ENCODE measurements at places on chromosomes 1 and 21.

DNA sequence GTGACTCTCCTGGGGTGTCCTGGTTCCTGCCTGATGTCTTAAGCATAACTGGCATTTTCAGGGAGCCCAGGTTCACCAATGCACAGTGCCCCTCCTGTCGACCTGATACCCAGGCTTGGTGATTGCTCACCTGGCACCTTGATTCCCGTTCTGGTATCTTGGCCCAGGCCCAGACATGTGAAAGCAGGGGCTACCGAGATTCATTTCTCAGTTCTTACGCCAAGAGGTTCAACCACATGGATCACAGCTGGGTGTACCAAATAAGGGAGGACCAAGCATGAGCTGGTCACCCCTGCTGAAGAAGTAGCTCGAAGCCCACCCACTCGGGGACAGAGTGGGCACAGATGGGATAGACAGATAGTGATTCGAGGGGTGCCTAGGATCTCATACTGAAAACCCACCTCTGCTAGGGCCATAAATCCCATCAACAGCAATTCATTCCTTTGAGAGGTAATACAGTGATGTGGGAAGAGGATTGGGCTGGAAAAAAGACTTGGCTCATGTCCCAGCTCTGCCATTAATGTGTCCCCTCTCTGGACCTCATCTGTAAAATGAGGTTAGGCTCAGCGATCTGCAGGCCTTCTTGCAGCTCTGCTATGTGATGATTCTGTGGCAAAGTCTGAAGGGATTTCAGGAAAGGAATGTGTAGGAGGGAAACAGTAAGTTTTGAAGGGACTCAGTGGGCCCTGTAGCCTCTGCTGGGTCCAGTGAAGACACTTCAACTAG is 2.7 kb downstream of the EPHX1 start:
- peak; percentile 25 for DNase-seq

DNA sequence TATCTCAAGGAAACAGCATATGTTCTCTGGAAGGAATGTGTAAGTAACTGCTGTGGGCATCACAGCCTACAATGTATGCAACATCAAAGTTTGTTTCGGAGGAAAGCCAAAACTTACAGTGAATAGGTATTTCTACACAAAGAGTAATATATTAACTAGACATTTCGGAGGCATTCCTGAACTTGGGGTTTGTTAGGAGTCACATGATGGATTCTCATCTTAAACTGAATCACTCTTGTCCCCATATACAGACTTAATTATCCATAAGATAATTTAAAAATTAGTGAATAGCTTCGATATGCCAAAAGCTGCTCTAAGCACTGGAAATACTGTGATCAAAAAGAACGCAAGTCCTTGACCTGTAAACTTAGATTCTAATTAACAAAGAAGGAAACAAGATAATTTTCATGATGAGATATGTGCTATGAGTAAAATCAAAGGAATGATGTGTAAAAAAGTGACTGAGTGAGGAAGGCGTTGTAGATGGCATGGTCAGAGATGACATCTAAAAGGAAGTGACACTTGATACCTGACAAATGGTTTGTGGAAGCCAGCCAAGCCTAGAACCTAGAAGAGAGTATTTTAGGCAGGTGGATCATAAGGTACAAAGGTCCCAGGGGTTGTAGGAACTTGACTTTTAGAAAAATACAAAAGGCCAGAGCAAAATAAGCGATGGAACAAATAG is 273.1 kb downstream of the MRPL39 start:
- no peak for DNase-seq

DNA sequence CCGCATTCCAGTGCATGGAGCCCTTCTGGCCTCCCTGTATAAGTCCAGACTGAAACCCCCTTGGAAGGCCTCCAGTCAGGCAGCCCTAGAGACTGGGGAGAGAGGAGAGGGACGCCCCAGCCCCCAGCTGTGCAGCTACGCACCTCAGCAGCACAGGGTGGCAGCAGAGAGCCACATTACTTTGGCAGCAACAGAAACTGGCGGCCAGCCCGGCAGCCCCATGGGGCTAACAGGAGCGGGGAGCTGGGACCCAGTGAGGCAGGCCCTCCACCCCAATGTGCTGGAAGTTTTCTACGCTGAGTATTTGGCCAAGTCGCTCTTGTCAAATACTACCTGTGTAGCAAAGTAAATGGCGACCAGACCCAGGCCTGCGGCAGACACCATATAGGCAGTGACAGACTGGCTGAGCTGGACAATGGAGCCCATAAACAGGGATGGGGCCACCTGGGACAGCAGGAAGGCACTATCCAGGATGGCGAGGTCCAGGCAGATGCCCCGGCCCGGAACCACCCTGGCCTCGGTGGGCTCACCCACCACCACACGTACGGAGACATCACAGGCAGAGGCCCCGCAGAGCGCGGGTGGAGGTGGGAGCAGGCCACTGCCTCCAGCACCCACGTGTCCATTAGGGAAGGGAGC is 21.2 kb downstream of the SLC45A3 start:
- peak; percentile 40 for DNase-seq

GRCh38 chr1:44776730-44777068 is 1.4 kb downstream of the RPS8 start:
- DNase-seq = no peak

- DNase-seq = no peak
These were observed 87.1 kb downstream of the SLC5A9 start for GRCh38 chr1:48309564-48310082.

- no peak for DNase-seq
These were observed 60.3 kb downstream of the GALNT2 start for GRCh38 chr1:230127105-230128054.

DNA sequence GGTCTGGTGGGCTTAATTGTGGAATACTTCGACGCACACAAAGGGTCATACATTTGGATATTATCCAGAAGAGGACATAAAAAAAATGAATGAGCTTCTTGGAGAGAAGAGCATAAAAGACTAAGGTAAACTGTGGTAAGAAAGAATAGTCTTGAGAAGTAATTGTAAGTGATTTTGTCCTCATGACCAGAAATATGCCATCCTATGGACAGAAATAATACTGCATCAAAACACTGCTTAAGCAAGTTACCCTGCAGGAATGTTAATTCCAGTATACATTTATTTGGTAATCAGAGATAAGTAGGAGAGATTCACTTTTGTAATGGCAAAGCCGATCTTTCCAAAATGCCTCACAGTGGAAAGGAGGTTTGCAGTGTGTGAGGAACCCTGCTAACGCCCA is 111.9 kb downstream of the NRIP1 start:
- DNase-seq = no peak

GRCh38 chr1:35899941-35900340 is 16.9 kb downstream of the AGO1 start:
- DNase-seq = no peak

DNA sequence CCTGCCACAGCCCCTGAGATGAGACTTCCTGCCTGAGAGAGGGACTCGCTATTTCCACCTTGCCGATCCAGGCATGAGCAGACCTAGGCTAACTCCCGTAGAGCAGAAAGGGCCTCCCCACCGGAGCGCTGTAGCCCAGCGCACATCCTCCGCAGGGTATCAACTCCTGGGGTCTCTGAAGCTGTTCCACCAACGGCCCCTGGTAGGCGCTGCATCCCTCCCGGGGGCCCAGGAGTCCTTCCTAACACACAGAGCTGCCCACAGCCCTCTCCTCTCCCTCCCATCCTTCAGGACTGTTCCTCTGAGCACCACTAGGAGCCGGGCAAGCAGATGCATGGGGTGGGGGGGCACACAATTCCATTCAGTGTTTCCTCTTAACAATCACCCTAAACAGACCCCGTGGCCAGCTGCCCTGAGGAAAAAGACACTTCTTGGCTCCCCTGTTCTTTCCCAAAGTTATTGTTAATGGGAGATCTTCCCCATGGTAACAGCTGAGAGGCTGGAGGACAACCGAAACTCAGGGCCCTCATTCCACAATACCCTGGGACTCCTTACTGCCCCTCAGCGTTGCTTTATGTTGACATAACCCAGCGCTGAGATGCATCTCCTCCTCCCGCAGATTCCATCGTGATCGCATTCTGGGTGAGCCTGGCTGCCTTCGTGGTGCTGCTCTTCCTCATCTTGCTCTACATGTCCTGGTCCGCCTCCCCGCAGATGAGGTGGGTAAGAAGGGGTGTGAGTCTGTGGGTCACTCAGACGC is 7.5 kb downstream of the MRAP start:
- DNase-seq = no peak

GRCh38 chr1:199855580-199855979 is 171.9 kb upstream of the NR5A2 start:
- no peak for DNase-seq

Measured in NCI-H1105 treated with DMSO at 0.1 percent for 48 hours (cell line).